ENCODE measurements at places on chromosomes 3 and 15. TPM values are rescaled to one million over a fixed set of nuclear protein-coding genes. Genes with fewer than 3 reads are reported as not detected.

DNA sequence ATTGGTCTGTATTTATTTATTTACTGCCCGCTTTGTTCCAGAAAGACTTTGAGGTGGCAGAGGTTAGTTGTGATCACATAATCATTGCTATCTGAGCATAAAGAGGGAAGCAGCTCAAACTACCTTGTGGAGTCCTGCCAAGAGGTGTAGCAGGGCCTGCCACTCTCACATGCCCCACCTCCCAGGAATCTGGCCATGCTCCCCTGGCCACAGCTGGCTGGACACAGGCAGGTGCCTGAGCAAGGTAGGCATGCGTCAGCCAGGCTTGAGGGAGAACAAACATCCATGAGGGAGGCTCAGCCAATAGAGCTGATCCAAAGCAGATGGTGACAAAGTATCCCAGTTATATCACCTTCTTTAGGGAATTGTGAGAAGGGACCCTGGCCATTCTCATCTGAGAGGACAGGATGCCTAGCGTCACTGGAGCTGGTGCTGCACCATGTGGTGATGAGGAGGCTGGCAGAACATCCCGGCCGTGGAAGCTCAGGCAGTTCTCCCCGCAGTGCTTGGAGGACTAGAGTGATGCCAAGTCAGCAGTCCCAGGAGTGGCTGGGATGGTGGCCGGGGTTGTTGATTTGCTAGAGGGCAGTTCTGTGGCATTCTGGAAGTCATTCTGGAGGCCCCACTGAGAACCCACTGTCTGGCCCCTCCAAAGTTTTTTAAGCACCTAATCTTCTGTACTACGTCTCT is 6.8 kb upstream of the POLG start:
- DNase-seq = no peak

GRCh38 chr15:43792761-43793476 is 799 bp downstream of the SERF2 start:
- peak; percentile 33 for DNase-seq

DNA sequence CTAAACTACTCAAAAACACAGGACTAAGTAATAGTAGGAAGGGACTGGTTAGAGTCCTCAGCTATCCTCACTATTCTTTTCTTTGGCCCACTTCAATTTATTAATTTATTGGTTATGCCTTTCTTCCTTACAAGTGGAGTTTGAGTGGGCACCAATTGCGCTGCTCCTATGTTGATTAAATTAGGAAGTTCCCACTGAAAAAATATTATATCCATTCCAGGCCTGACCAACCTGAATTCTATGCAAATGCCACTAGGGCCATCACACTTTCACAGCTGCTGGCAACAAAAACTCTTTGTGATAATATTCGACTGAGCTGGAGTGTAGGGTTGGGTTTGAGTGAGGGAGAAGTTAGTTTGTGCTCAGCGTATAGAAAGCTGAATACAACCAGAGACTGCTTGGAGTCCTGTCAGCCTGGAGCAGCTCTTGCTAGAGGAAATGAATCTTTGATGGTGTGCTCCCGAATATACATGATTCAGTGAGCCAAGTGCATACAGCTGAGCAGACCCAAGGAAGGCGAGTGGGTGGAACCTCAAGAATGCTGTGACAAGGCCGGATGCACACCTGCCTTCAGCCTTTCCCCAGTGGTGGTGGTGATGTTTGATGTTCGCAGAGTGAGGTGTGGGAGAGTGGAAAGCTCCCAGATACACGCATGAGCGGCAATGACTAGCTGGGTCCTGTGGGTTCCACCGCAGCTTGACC is 1.5 kb downstream of the ARHGEF3 start:
- DNase-seq = no peak

GRCh38 chr15:99454941-99455788 is 110.6 kb upstream of the MEF2A start:
- no peak for DNase-seq

GRCh38 chr3:16654976-16655375 is 49.8 kb upstream of the DAZL start:
- no peak for DNase-seq

GRCh38 chr3:50259432-50260026 is 9.4 kb upstream of the SEMA3B start:
- DNase-seq = no peak

DNA sequence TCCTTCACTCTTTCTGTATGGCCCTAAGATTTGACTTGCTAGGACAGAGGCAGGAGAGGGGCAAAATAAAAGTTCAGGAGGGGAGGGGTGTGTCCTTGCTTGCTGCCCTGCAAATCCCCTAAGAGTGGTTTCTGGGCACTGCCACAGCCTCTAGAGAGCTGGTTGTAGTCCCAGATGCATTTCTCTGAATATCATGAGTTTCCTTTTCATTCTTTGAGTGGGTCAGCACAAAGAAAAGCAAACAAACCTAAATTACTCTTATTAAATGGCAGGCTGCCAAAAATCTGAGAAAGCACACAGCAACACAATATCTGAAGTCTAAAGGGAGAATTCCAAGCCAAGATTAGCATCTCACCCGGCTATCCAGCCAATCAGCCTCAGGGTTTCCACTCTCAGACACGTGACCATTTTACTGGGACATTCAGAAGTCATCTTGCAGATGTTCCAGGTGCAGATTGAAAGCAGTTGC is 919.3 kb downstream of the TUSC7 start:
- no peak for DNase-seq

The DIPK2A gene
- total RNA-seq = 29.9 TPM

The GP9 gene
- total RNA-seq = not detected

The TMCO5A gene
- total RNA-seq = not detected

Measured in neural progenitor cell (in vitro differentiated cells).